ENCODE measurements at places on chromosomes 13 and 19. TPM values are rescaled to one million over a fixed set of nuclear protein-coding genes. Genes with fewer than 3 reads are reported as not detected.

Gene ZNF134
- polyA plus RNA-seq, result 25.6 TPM

DNA sequence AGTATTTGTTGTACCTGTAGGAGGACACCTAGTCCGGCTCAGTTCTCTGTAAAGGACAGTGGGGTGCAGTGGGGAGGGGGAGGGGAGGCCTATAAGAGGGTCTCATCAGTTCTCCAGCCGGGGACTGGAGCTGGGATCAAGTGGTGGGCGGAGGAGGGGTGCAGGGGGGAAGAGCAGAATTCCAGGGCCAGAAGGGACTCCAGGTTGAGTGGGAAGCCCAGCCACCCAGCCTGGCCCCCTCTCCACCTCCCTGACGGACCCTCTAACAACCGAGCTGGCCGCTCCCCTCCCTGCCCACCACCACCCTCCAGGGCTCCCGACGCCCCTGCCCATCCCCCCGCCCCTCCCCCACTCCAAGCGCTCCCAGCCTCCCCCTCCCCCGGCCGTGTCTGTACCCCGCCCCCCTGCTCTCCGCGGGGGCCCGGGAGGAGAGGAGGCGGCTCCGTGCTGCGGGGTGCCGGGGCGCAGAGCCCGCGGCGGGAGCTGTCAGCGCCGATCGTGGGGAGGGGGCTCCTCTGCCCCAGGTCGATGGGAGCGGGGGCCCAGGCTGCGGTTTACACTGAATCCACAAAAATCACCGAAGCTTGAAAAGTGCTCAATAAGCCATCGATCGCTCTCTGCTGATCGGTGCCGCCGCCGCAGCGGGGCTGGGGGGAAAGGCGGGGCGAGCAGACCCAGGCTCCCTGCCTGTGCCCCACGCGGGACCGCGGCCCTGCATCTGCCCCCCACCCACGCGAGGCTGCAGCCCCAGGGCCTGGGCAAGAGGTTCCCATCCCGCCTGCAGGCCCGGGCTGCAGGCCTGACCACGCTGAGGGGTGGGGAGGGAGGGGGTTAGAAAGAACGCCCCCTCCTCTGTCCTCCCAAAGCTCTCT, 34.6 kb upstream of the ONECUT3 start:
- DNase-seq, result no peak

DNA sequence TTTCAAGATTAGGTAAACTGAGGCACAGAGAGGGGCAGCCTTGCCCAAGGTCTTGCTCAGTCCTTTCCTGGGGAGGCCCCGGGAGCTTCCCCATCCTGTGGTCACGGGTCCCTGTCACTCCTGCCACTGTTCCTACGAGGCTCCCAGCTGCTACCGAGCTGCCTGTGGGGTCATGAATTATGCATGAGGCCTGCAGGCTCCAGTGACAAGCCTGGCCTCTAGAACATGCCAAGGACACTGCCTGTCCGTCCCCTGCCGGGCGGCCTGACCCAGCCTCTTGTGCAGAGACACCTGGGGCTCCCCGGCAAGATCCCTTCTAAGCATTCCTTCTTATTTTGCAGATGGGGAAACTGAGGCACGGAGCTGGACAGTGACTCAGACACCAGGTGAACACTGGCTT, 2.7 kb downstream of the FCHO1 start:
- no peak for DNase-seq

GRCh38 chr19:35272122-35272719, 3.5 kb downstream of the USF2 start:
- DNase-seq, result no peak

- no peak for DNase-seq
Observed at GRCh38 chr19:10096615-10096963, 5.9 kb downstream of the ANGPTL6 start.

Gene PRSS57
- polyA plus RNA-seq, result 0.35 TPM

GRCh38 chr13:54742984-54743383, 1714.4 kb downstream of the OLFM4 start:
- no peak for DNase-seq
